ENCODE measurements at places on chromosomes 4 and X.
A peak's percentile ranks its signal among the peaks of the same experiment; 100 is the strongest.

DNA sequence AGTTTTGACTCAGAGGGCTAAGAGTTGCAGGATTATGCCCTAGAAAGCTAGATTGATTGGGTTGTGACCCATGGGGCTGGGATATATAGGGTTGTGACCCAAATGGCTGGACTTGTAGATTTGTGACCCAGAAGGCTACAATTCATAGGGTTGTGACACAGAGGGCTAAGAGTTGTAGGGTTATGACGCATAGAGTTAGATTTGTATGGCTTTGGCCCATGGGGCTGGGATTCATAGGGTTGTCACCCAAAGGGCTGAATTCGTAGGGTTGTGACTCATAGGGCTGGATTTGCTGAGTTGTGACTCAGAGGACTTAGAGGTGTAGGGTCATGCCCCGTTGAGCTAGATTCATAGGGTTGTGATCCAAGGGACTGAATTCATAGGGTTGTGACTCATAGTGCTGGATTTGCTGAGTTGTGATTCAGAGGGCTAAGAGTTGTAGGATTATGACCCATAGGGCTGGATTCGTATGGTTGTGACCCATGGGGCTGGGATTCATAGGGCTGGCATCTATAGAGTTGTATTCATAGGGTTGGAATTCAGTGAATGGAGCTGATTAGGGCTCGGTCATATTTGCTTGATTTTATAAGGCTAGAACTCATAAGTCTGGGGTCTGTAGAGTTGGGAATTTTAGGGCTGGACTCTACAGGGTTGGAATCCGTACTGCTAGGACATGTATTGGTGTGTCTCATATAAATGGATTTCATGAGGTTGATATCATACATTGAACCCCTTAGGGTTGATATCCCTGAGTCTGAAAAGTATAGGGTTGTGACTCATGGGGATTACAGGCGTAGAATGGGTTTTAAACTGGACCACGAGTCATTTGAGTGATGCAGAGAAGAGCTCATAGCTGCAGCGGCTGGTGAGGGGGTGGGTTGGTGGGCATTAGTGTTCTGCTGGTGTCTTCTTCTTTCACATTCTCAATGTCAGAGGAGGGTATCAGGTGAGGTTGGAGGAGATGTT, 125.7 kb downstream of the CRLF2 start:
- DNase-seq: no peak

- DNase-seq: no peak
These were observed 268.4 kb downstream of the DCTD start for GRCh38 chr4:182648766-182649165.

DNA sequence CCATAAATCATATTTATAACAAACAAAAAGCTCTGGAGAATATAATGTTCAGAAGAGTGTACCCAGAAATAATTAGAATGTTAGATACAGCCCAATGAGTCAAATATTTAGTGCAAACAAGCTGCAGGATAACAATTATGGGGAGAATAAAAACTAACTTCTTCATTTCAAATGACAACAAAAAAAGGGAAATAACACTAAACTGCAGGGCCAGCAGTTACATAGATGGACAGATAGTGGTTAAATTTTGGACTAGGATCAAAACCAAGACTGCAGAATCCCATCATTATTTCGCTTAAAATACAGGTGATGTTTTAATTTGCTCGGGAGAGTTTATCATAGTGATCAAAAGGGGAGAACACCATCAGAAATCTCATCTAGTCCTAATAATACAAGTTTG, 617 bp upstream of the GPR34 start:
- DNase-seq: no peak

DNA sequence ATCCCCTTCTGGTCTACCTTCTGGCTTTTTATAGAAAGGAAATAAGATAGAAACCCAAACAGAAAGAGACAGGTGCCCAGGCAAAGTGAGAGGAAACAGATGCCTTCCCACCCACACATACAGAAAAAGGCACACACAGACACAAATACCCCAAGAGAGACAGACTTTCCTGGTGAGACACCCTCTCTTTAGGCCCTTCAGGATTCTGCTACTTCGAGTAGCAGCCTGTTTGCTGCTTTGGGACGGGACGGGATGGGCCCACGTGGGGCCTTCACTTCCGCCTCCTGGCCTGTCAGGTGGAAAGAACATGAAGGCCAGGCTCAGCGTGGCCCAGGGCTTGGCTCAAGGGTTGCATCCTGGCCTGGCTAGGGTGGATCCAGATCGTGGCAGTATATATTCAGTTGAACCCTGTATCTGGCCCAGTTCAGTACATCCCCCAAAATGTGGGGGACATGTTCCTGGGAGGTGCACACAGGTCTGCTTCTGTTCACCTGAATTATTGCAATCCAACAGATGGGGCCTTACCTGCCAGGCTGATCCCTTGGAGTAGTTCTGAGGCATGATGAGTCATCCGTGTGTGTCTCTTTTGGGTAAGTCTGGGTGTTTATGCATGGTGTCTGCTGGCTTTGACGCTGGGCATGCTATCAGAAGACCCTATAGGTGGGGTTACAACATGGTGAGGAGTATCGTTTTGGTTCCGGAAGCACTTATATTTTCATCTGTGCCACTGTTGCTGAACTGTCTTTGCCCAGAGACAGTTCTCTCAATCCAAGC, 2.4 kb downstream of the ZNF275 start:
- DNase-seq: no peak

- no peak for DNase-seq
These were observed 110.4 kb downstream of the SCD5 start for GRCh38 chr4:82688091-82688795.

DNA sequence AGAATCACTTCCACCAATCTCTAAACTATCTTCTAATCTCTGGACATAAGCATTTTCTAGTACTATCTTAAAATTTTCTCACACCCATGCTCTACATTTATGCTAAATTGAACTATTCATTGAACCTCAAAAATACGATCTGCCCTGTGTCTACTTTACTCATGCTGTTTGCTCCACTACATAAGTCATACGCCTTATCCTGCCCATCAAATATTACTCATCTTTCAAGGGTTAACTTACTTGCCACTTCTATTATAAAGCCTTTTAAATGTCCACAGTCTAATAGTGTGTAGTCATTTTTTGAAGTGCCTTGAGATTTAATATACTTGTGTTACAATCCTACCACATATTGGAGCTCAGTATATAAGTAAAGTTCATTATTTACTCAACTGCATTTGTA, 727.7 kb upstream of the SLIT2 start:
- no peak for DNase-seq

- no peak for DNase-seq
These were observed 69.8 kb downstream of the MTNR1A start for GRCh38 chr4:186485561-186486062.

DNA sequence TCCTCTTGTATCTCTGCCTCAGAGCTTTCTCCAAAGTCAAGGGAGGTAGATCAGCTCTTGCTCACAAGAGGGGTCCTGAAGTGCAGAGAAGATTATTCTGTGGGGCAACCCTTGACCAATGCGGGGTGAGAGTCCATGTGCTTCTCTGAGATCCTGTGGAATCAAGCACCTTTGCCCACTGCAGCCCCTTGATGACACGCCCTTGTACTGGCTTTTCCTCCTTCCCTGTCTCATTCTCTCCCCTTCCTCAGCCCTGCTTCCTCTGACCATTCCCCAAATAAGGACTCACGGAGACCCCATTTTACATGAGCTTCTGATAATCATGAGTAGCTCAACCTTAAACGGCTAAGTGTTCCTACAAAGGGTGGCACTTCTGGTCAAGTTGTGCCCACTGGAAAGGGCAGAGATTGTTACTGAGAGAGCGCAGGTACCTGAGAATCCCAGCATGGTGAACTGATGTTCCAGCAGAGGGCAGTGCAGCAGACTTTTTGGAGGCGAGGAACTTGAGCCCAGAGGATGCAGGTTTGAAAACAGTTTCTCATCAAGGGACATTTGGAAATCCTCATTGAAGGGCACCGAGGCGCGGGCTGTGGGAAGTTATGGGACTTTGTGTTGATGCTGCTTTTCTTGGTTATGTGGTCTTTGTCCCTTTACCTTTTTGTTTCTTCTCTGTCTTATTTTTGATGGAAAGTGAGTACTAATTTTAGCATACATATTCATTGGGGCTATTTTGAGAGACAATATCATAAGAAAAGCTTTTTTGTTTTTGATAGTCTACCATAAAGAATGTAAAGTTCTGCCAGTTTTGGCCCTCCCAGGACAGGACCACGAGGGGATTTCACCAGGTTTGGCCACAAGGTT, 201.3 kb downstream of the RBM46 start:
- DNase-seq: peak; percentile 28

DNA sequence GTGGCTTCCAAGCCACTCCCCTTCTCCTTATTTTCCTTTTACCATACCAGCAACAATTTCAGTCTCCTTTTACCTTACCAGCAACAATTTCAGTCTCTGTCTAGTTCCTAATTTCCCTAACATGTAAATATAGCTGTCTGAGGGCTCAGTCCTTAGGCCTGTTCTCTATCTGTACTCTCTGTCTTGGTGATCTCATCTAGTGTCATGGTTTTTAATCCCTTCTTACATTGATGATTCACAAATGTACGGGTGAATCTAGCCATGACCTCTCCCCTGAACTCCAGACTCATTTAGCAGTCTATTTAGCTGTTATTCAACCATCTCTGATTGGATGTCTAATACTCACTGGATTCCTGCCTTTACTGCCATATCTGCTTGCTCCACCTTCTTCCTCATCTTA, 7.2 kb downstream of the IL15 start:
- DNase-seq: no peak

DNA sequence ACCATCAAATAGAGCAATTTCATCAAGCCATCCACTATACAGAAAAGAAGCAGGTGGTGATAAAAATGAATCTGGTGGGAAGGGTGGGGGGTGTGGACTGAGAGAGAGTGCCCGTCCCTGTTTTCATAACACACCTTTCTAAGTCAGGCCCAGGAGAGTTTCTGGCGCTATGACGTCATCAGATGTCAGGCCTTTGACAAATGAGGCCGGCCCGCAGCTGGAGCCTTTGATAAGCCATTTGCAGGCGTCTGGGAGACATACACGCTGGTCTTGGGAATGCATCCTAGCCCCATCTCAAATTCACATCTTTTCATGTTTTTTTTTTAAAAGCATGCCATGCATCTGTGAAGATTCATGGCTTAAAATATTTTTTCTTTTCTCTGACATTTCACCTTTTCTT, 404.5 kb downstream of the BCOR start:
- DNase-seq: no peak

DNA sequence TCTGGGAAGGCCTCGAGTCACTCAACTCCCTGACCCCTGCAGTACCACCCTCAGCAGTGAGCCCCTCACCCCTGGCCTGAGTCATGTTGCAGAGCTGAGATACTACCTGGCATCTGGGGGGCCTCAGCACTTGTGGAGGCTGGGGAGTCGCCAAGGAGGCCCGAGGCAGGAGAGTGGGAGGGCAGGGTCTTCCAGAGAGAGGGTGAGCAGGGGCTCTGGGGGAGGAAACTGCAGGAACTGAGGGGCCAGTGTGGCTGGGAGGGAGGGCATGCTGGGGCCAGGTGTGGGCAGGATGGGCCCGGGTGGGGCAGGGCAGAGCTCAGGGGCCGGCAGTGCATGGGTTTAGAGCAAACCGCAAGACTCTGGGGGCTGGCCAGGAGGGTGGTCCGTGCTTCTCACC, 59.7 kb downstream of the SORCS2 start:
- DNase-seq: no peak

GRCh38 chr4:4775493-4776004, 83.9 kb upstream of the MSX1 start:
- no peak for DNase-seq

- peak; percentile 94 for DNase-seq
These were observed 2.1 kb downstream of the PLCXD1 start for GRCh38 chrX:283115-283845.
